ENCODE measurements at places on chromosomes 5 and 9.

- no peak for DNase-seq
These were observed 18.1 kb downstream of the FYB1 start for GRCh38 chr5:39201160-39201780.

DNA sequence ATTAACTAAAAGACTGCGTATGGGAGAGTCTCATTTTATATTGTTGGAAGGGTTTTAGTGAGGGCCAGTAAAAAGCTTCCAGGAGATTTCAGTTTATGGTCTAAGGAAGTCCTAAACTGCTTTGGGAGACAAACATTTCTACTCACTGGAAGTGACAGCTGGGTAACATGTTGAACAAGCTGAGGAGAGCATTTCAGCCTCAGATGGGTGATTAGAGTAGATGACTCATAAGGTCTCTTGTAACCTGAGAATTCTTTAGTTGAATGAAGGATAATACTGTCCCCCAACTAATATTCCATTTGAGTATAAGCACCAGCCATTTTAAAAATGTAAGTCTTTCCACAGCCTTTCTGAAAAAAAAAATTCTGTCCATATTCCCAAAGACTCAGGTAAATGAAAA lies 218.0 kb upstream of the C9orf72 start:
- DNase-seq, result no peak

GRCh38 chr5:125199373-125199772 lies 452.9 kb upstream of the ZNF608 start:
- no peak for DNase-seq

- no peak for DNase-seq
These were observed 30.8 kb downstream of the MTAP start for GRCh38 chr9:21833090-21833801.

DNA sequence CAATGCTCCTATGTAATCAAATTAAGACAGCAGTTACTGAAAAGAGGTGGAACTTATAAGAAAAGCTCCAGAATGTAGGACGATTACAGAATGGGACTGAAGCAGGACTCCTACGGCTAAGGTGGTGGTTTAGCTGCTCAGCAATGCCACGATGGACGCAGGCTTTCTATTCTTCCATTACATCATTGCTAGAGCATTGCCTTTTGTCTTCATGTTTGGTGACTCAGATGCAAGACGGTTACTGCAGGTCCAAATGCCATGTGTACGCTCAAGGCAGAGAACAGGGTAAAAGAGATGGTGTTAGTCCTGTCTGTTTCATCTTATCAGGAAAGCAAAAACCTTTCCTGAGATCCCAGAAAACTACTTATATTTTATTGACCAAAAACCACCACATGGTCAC lies 255.1 kb downstream of the ZSWIM6 start:
- DNase-seq, result no peak

All from nucleus accumbens (tissue), 56 donors.